ENCODE measurements at places on chromosomes 1 and 21.

- no peak for DNase-seq
Measured at GRCh38 chr21:45137612-45137937, 63.2 kb downstream of the ADARB1 start.

GRCh38 chr1:206583707-206584648 lies 28.3 kb downstream of the EIF2D start:
- DNase-seq: peak; percentile 88

- DNase-seq: no peak
Measured at GRCh38 chr1:224689374-224689773, 73.3 kb downstream of the CNIH3 start.

- no peak for DNase-seq
Measured at GRCh38 chr1:12469493-12469892, 148.5 kb downstream of the DHRS3 start.

DNA sequence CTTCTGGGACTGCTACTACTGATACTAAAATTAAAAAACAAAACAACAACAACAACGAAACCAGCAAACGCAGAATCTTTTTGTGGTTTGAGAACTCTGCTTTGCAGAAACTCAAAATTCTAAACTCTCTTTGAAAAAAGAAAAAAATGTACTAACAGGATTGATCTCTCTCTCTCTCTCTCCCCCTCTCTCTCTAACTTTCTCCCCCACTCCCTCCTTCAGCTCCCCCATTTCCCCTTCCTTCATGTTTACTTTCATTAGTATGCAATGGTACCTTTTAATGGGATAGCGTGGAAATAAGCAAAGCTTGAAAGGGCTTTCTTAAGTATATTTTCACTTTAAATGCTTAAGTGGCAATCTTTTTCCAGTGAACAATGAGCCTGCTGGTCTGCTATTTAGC lies 562.6 kb upstream of the ADGRL2 start:
- no peak for DNase-seq

- DNase-seq: no peak
Measured at GRCh38 chr1:64757213-64757612, 12.3 kb downstream of the RAVER2 start.

GRCh38 chr1:52473039-52473438 lies 68.6 kb downstream of the PRPF38A start:
- no peak for DNase-seq

GRCh38 chr1:29991025-29991424 lies 732.4 kb downstream of the MATN1 start:
- no peak for DNase-seq

DNA sequence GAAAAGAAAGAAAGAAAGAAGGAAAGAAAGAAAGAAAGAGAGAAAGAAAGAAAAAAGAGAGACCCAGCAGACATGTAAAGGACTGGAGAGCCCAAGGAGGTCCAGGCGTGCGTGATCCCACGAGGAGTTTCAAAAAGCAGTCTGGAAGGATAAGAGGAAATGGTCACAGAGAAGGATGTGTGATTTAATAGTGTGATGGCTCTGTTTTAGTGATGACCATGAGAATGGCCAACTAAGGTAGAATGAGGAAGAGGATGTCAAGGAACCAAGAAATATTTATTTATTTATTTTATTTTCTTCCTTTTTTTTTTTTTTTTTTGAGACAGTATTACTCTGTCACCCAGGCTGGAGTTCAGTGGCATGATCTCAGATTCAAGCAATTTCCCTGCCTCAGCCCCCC lies 25.5 kb downstream of the PTGS2 start:
- DNase-seq: no peak

All from stimulated activated CD4-positive, alpha-beta T cell treated with anti-CD3 and anti-CD28 coated beads, Interleukin-2, amount 100 ng/mL, for 24 hours (primary cell).